Kidney (tissue), 22 donors: ENCODE measurements at places on chromosomes 4 and X. TPM values are rescaled to one million over a fixed set of nuclear protein-coding genes. Genes with fewer than 3 reads are reported as not detected.

DNA sequence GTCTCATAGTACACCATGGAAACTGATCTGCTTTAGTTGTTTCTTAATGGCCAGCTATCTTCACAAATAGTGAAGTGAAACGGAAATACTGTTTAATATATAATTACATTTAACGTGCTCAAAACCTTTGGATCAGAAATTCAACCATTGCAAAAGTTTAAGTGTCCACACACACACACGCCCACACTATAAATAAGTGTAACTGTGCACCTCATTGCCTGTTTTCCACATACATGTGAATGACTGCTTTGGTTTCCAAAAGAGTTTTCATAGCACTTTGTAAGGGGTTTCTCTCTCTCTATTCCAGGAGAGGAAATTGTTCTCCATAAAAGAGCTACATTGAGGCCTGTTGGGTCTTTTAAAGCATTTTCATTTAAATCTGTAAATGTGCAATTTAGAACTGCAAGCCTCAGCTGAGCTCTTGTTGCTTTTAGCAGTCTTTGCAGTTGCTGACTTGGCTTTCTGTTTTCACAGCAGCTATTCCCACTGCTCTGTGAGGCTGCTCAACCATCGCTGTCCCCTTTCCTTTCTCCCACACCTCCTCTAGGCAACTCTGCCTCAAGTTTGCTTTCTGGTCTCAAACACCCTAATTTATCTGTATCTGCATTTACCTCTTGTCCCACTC is 94.5 kb downstream of the RAPGEF2 start:
- H3K27me3 ChIP-seq = no peaks in the 10 kb centered on the region
- H3K4me1 ChIP-seq = no peaks in the 10 kb centered on the region
- H3K36me3 ChIP-seq = no peaks in the 10 kb centered on the region
- H3K27ac ChIP-seq = no peak overlapping the region
- DNase-seq = no peak
- H3K4me3 ChIP-seq = no peak overlapping the region

DNA sequence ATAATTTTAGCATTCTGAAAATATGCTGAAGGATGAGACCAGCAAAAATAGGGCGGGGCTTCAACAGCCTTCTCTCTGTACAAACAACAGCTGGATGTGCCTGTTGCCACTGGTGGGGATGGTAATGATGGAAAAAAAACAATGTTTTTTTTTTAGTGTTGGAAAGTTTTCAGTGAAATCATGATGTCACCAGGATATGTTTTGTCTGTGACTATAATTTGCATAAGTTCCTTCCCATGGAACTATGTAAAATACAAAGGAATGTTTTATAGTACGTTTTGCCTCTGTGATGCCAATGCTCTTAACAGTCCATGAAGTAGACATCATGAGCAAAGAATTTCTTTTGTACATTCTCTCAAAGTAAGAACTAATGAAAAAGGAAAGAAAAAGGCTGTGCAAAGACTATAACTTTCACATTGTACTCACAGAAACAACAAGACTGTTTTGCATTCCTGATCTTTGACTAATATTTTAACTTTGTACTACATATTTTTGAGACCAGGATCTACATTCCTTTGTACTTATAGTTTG is 589.7 kb downstream of the SPRY1 start:
- no peaks in the 10 kb centered on the region for H3K27me3 ChIP-seq
- no peaks in the 10 kb centered on the region for H3K4me1 ChIP-seq
- H3K27ac ChIP-seq = peak overlapping the region; percentile 41
- H3K36me3 ChIP-seq = no peaks in the 10 kb centered on the region
- peak; percentile 39 for DNase-seq

Gene SLC9B1
- 1.8 TPM for total RNA-seq

- H3K36me3 ChIP-seq = no peaks in the 10 kb centered on the region
- no peaks in the 10 kb centered on the region for H3K4me1 ChIP-seq
- H3K27me3 ChIP-seq = no peaks in the 10 kb centered on the region
- no peak overlapping the region for H3K4me3 ChIP-seq
- DNase-seq = no peak
These were observed 26.0 kb downstream of the KIT start for GRCh38 chr4:54683616-54684346.

Gene EDA
- total RNA-seq = 4.2 TPM

Gene SLC7A11
- total RNA-seq = 2.6 TPM

- DNase-seq = peak; percentile 88
- peaks cover 17% of the 10 kb centered on the region for H3K36me3 ChIP-seq
- no peak overlapping the region for H3K4me3 ChIP-seq
- H3K4me1 ChIP-seq = peaks cover 2% of the 10 kb centered on the region
- H3K27me3 ChIP-seq = no peaks in the 10 kb centered on the region
- H3K27ac ChIP-seq = no peak overlapping the region
These were observed 86.4 kb downstream of the CBR4 start for GRCh38 chr4:168923526-168924194.

DNA sequence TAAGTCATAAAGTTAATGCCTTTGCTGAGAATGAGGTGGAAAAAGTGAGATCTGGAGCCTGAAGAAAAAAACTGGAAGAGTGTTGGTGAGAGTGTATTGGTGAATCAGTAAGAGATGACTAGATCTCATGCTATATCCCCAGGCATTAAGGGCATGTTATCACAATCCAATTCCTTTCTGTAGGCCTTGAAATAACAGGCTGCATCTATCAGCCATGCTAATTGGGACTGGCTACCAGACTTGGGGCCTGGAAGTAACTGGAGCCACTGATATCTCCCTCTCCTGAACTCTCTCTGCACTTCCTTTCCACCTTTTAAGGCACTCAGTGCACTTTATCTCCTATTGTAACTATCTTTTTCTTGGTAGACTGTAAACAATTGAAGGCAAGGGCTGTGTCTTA is 88.8 kb upstream of the HPRT1 start:
- no peaks in the 10 kb centered on the region for H3K36me3 ChIP-seq
- H3K27me3 ChIP-seq = no peaks in the 10 kb centered on the region
- H3K4me1 ChIP-seq = no peaks in the 10 kb centered on the region
- no peak overlapping the region for H3K27ac ChIP-seq

Gene SMARCA5
- 42.4 TPM for total RNA-seq

GRCh38 chr4:130995988-130996387 is 1900.0 kb downstream of the C4orf33 start:
- H3K27ac ChIP-seq = no peak overlapping the region
- H3K4me1 ChIP-seq = no peaks in the 10 kb centered on the region
- H3K4me3 ChIP-seq = no peak overlapping the region
- no peak for DNase-seq

DNA sequence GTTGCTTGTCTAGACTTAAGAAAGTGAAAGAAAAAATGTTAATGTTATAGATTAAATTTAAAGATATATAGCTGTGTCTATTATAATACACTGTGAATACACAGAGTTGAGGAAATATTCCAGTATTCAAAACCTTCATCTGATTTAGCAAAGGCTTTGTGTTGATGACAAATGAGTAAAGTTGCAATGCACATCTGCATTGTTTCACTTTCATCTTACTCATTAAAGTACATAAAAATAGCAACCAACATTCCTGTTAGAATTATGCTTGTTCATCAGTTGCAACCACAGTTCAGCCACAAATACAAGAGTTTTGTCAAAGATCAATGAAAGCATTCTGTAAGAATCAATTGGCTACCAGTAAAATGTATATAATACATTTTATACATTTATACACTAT is 346.4 kb upstream of the SLC7A11 start:
- H3K4me1 ChIP-seq = no peaks in the 10 kb centered on the region
- DNase-seq = no peak
- H3K27ac ChIP-seq = no peak overlapping the region
- no peaks in the 10 kb centered on the region for H3K27me3 ChIP-seq
- H3K4me3 ChIP-seq = no peak overlapping the region

- H3K36me3 ChIP-seq = no peaks in the 10 kb centered on the region
- DNase-seq = no peak
- no peaks in the 10 kb centered on the region for H3K27me3 ChIP-seq
These were observed 12.9 kb upstream of the N4BP2 start for GRCh38 chr4:40043786-40044185.

GRCh38 chr4:1274871-1275270 is 14.8 kb upstream of the MAEA start:
- no peaks in the 10 kb centered on the region for H3K4me1 ChIP-seq
- no peak overlapping the region for H3K4me3 ChIP-seq
- no peak for DNase-seq
- H3K36me3 ChIP-seq = no peaks in the 10 kb centered on the region
- no peaks in the 10 kb centered on the region for H3K27me3 ChIP-seq

DNA sequence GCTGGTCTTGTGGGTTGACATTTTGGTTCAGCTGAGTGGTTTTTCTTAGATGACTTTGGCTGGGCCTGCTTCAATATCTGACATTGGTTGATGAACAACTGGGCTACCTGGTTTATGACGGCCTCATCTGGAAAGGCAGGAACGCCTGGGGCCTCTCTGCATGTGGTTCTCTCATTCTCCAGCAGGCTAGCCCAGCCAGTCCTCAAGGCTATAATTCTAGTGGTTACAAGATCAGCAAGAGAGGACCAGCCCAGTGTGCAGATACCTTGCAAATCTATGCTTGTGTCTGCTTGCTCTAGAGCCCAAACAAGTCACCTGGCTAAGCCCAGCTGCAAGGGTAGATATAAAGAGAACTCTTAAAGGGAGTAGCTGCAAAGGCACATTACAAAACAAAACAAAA is 214.2 kb upstream of the PUDP start:
- no peaks in the 10 kb centered on the region for H3K4me1 ChIP-seq
- DNase-seq = no peak
- H3K36me3 ChIP-seq = no peaks in the 10 kb centered on the region
- H3K27ac ChIP-seq = no peak overlapping the region
- H3K27me3 ChIP-seq = peaks cover 3% of the 10 kb centered on the region

Gene PNMA3
- 1.7 TPM for total RNA-seq

- no peak for DNase-seq
- H3K27me3 ChIP-seq = no peaks in the 10 kb centered on the region
These were observed 4.5 kb upstream of the RHOH start for GRCh38 chr4:40192114-40193015.

- H3K36me3 ChIP-seq = peaks cover 4% of the 10 kb centered on the region
- H3K4me3 ChIP-seq = no peak overlapping the region
- H3K4me1 ChIP-seq = no peaks in the 10 kb centered on the region
- no peak for DNase-seq
- peaks cover 12% of the 10 kb centered on the region for H3K27me3 ChIP-seq
These were observed 5.9 kb downstream of the ZAR1 start for GRCh38 chr4:48495941-48496340.

DNA sequence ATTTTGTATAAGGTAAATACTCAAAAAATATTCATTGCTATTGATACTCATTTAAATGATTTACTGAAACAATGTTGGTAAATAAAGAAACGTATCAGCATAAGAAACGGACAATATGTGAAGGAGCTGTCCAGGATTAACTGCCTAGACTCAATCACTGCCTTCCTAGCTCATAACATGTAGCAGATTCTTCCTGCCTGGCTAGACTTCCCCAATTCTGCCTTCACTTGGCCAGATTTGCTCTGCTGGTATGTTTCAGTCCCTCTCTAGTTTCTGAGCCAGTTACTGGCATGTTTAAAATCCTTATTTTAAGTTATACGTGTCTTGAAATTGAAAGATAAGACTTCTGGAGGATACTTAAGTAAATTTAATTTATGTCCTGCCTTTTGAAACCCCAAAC is 740.3 kb downstream of the CENPC start:
- no peaks in the 10 kb centered on the region for H3K27me3 ChIP-seq
- H3K27ac ChIP-seq = no peak overlapping the region
- H3K4me3 ChIP-seq = no peak overlapping the region
- DNase-seq = no peak
- H3K4me1 ChIP-seq = no peaks in the 10 kb centered on the region
- no peaks in the 10 kb centered on the region for H3K36me3 ChIP-seq

GRCh38 chrX:101357166-101357795 is 8.7 kb upstream of the TIMM8A start:
- peaks cover 2% of the 10 kb centered on the region for H3K27me3 ChIP-seq
- H3K4me3 ChIP-seq = no peak overlapping the region
- no peak overlapping the region for H3K27ac ChIP-seq
- H3K4me1 ChIP-seq = no peaks in the 10 kb centered on the region
- no peak for DNase-seq
